ENCODE measurements at places on chromosomes 11 and 22.

- no peak for DNase-seq
Measured at GRCh38 chr11:110491577-110492320, 62.0 kb downstream of the FDX1 start.

DNA sequence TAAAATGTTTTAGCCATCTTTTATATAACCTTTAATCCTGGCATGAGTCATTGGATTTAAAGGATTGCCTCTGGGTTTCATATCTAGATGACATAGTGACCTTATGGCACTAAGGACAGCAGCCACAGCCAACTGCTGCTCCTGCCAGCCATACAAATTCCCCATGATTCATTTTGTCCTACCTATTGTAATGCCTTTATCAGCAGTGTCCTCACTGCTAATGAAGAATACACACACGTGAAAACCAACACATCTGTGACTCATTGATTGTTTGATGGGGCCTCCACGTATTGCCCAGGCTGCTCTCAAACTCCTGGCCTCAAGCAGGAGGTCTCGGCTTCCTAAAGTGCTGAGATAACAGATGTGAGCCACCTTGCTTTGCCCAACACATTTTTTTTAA is 1.8 kb downstream of the LDHAL6A start:
- no peak for DNase-seq

DNA sequence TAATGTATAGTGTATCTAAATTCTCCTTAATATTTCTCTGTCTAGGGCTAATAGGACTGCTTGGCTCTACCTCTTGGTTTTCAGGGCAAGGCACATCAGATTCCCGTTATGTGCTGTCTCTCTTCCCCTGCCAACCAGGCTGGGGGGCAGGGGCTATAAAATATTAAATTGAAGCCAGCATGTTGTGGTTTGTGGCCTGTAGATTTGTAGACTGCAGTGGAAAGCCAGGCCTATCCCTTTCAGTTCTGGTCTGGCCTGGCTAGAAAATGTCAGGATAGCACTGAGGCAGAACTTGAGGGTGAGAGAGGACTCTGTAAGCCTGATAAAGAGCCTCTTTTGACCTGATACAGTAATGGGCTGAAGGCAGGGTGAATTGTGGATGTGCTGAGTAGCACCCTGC is 14.4 kb upstream of the GRK2 start:
- DNase-seq: no peak

DNA sequence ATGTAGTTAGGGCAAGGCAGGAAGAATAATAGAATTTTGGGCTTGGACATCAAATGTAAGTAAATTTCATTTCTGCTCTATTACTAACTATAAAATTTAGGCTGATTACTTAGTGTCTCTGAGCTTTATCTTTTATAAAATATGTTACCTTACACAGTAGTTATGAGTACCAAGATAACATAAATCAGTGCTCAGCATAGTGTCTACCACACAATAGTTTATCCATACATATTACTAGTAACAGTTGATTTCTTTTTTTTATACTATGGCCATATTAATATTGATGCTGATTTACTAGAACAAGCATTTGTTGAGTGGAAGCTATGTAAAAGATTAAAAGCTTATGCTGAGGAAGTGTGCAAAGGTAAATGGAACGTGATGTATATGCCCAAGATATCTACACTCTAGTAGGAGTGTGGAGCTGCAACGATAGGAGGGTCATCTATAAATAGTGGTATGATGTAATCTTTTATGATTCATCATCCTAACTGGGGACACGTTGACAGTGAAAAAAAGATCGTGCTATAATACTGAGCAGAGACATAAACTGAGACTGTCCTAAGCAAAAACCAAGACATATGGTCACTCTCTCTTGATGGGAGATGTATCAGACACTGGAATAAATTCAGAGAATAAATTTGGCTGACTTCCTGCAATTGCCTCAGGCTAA is 8.7 kb upstream of the SLC5A12 start:
- no peak for DNase-seq

- no peak for DNase-seq
Measured at GRCh38 chr11:75022296-75022695, 33.6 kb downstream of the NEU3 start.

GRCh38 chr22:48528221-48528915 is 1299.3 kb downstream of the BRD1 start:
- no peak for DNase-seq

DNA sequence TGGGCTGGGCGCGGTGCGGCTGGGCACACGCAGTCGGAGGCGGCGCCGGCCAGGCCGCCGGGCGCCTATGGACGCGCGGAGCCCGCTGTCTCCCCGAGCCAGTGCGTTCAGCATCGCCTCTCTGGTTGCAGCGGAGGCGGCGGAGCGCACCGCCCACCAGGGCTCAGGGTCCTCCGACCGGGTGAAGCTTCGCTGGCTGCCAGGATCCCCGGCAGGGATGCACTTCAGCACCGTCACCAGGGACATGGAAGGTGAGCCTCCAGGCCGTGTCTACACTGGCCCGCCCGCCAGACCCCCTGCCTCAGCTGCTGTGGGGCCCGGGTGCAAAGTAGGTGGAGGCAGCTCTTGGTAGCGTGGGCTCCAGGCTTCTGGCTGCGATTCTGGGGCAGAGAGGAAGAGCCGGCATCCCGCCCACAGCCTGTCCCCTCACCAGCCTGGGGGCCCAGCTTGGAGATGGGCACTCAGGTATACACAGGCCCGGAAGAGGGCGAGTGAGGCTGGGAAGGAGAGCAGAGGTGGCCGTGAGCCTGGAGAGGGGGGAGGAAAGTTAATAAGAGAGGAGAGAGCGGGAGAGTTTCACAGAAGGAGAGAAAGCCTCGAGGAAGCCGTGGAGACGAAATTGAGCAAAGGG is 1.0 kb upstream of the TBX1 start:
- DNase-seq: no peak

GRCh38 chr11:27703481-27703880 is 3.2 kb upstream of the BDNF start:
- no peak for DNase-seq

GRCh38 chr11:2578929-2579270 is 120.9 kb downstream of the KCNQ1OT1 start:
- DNase-seq: no peak
